Naive B cell (primary cell): ENCODE measurements at places on chromosomes 7 and 10.

- DNase-seq, result no peak
Observed at GRCh38 chr10:71461457-71461856, 64.7 kb downstream of the CDH23 start.

GRCh38 chr7:5350600-5351385, 68.0 kb downstream of the SLC29A4 start:
- DNase-seq, result no peak

GRCh38 chr7:128458956-128459355, 3.3 kb downstream of the HILPDA start:
- no peak for DNase-seq

- DNase-seq, result no peak
Observed at GRCh38 chr7:100493476-100494264, 9.9 kb downstream of the NYAP1 start.

DNA sequence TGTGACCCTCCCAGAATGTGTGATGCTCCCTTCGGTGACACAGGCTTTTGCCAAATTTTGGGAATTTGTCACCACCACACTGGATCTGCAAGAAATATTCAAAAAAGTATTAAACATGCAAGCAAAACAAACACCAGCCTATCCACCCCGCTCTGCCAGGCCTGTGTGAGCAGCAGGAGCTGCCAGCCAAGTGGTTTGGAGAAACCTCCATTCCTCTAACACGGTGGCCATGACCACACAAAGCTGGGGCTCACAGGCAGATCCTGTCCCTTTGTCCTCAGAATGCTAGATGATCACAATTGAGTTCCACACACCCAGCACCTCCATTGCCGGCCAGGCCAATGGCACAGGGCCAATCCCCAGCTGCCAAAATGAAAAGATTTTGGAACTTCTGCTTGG, 261.9 kb upstream of the PPP2R2D start:
- no peak for DNase-seq

DNA sequence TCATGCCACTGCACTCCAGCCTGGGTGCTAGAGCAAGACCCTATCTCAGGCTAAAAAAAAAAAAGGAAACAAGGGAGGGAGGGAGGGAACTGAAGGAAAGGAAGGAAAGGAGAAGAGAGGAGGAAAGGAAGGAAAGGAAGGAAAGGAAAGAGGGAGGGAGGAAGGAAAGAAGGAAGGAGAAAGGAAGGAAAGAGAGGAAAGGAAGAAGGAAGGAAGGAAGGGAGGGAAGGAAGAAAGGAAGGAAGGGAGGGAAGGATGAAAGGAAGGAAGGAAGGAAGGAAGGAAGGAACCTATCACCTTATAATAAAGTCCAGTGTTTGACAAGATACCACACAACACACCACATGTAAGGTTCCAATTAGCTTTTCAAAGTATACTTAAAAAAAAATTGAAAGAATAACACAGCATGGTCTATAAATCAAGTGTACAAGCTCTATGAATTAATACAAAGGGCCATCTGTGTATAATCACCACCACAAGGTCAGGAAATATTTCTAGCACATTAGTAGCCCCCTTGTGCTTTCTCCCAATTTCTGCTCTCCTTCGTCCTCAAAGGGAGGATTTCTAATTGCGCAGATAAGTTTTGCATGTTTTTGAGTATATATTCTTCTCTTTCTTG, 26.4 kb downstream of the RNF216 start:
- no peak for DNase-seq

DNA sequence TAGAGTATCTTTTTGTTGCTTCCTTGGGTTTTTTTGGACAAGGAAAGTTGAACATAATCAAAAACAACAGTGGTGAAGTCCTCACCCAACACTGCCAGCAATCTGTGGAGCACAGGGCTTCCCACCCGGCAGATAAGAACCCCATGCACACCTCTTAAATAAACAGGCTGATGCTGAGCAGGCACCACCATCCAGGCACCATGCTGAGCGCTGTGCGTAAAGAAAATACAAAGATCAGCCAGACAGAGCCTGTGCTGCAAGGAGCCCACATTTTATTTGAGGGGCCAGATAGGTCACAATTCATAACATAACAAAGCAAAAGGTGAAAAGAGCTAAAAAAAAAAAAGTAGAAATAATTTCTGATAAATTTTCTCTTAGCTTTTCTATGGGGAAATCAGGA, 231.2 kb downstream of the PTPRN2 start:
- no peak for DNase-seq

- no peak for DNase-seq
Observed at GRCh38 chr10:112799726-112800510, 150.1 kb upstream of the TCF7L2 start.

DNA sequence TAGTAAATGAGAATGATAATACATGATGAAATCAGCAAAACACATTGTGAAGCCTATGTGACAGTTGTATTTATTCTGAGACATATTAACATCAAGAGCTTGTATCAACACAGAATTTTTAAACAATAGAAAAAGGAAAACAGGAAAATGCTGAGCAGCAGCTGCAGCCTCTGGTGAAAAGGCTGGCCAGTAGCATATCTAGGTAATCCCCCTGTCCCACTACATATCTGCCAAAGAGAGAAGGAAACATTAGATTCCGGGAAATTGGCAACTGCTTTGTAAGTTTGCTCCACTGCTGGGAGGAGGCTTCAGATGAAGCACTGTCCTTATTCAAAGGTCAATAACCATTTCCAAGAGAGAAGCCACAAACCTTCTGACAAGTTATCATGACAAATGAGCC, 89.4 kb downstream of the RALA start:
- no peak for DNase-seq

DNA sequence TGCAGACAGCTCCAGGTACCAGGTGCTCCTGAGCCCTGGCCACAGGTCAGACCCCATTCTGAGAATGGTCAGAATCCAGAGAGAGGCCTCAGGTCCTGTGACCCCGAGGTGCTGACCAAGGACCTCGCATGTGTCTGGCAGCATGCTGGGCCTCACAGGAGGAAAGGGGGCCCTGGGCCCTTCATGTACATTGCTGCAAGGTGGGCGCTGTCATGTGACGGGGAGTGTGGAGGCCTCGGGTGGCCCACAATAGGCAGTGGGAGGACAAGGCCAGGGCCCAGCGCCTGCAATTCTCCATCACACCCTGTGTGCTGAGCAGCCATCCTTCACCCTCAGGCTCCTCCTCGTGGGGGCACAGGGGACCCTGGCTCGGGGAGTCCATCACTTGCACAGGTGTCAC, 15.5 kb upstream of the RET start:
- no peak for DNase-seq

DNA sequence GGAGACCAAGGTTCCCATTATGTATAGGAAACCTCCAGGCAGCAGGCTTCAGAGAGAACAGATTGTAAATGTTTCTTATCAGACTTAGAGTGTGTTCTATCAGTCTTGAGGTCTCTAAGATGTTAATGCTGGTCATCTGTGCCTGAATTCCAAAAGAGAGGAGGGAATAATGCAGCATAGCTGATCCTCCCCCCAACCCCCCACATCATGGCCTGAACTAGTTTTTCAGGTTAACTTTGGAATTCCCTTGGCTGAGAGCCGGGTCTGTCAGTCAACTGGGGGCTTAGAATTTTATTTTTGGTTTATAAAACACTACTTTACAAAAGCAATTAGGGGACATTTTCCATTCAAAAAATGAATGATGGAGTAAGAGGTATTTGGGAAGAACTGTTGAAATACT, 184.3 kb downstream of the NEBL start:
- no peak for DNase-seq
